A549 treated with AZD2906 at 1 μM for 4 hours (cell line): ENCODE measurements at places on chromosomes 1 and 21. TPM values are rescaled to one million over a fixed set of nuclear protein-coding genes. Genes with fewer than 3 reads are reported as not detected.

The PTAFR gene
- total RNA-seq, result 0.09 to 0.17 TPM (median 0.13 TPM) in 5 replicates

The HTR1D gene
- 11.3 to 13.1 TPM (median 12.0 TPM) in 5 replicates for total RNA-seq

The CNKSR1 gene
- total RNA-seq, result 0.04 to 0.39 TPM (median 0.31 TPM) in 5 replicates

The HSD3B2 gene
- not detected in 5 replicates for total RNA-seq

The PRAMEF17 gene
- not detected in 5 replicates for total RNA-seq

The TCP10L gene
- 0.27 to 0.89 TPM (median 0.70 TPM) in 5 replicates for total RNA-seq

The NUAK2 gene
- 21.3 to 27.0 TPM (median 24.7 TPM) in 5 replicates for total RNA-seq

The ECM1 gene
- 1.4 to 1.9 TPM (median 1.4 TPM) in 5 replicates for total RNA-seq

The BATF3 gene
- total RNA-seq, result 21.4 to 35.2 TPM (median 33.9 TPM) in 5 replicates

The FBXO2 gene
- 5.9 to 11.1 TPM (median 9.2 TPM) in 5 replicates for total RNA-seq

The SNRPE gene
- 146 to 253 TPM (median 236 TPM) in 5 replicates for total RNA-seq

The HMGCS2 gene
- not detected in 5 replicates for total RNA-seq

The FAM78B gene
- total RNA-seq, result 0.31 to 0.47 TPM (median 0.41 TPM) in 5 replicates

The BEND5 gene
- total RNA-seq, result not detected in 5 replicates

The RNU1-1 gene
- 4.0 to 44.9 TPM (median 4.2 TPM) in 4 of 5 replicates, not detected in the other for total RNA-seq

The ANGPTL7 gene
- not detected in 5 replicates for total RNA-seq

The TSPEAR gene
- not detected in 5 replicates for total RNA-seq

The HFM1 gene
- total RNA-seq, result 0.01 to 0.14 TPM (median 0.09 TPM) in 3 of 5 replicates, not detected in the others

The PTPN22 gene
- total RNA-seq, result 0.04 TPM in 1 of 5 replicates, not detected in the others

The ZRANB2 gene
- total RNA-seq, result 18.7 to 30.5 TPM (median 21.1 TPM) in 5 replicates

The ZNF683 gene
- not detected in 5 replicates for total RNA-seq

The KCNK1 gene
- 16.6 to 24.7 TPM (median 20.6 TPM) in 5 replicates for total RNA-seq

The SPRR5 gene
- not detected in 5 replicates for total RNA-seq

The RPS27 gene
- 4,364 to 6,762 TPM (median 4,498 TPM) in 5 replicates for total RNA-seq

The SLFNL1 gene
- 0.02 to 0.05 TPM (median 0.05 TPM) in 3 of 5 replicates, not detected in the others for total RNA-seq

The FNDC10 gene
- 5.4 to 9.3 TPM (median 8.3 TPM) in 5 replicates for total RNA-seq

The FOXD3 gene
- total RNA-seq, result 0.39 to 1.1 TPM (median 0.96 TPM) in 5 replicates

The RASSF5 gene
- total RNA-seq, result 0.77 to 1.1 TPM (median 0.97 TPM) in 5 replicates

The CELA3B gene
- not detected in 5 replicates for total RNA-seq

The SLC35F3 gene
- total RNA-seq, result 3.9 to 5.3 TPM (median 5.1 TPM) in 5 replicates

The MCOLN3 gene
- 2.7 to 3.6 TPM (median 3.5 TPM) in 5 replicates for total RNA-seq

The OR2T3 gene
- total RNA-seq, result not detected in 5 replicates

The NOTCH2NLA gene
- total RNA-seq, result 24.5 to 33.4 TPM (median 31.7 TPM) in 5 replicates

The CCDC27 gene
- not detected in 5 replicates for total RNA-seq

The NUP210L gene
- total RNA-seq, result not detected in 5 replicates

The ROR1 gene
- 8.1 to 11.6 TPM (median 8.8 TPM) in 5 replicates for total RNA-seq

The OR14A2 gene
- total RNA-seq, result not detected in 5 replicates
